Globus pallidus (tissue), 1 donor: ENCODE measurements at places on chromosomes 16 and 17.

DNA sequence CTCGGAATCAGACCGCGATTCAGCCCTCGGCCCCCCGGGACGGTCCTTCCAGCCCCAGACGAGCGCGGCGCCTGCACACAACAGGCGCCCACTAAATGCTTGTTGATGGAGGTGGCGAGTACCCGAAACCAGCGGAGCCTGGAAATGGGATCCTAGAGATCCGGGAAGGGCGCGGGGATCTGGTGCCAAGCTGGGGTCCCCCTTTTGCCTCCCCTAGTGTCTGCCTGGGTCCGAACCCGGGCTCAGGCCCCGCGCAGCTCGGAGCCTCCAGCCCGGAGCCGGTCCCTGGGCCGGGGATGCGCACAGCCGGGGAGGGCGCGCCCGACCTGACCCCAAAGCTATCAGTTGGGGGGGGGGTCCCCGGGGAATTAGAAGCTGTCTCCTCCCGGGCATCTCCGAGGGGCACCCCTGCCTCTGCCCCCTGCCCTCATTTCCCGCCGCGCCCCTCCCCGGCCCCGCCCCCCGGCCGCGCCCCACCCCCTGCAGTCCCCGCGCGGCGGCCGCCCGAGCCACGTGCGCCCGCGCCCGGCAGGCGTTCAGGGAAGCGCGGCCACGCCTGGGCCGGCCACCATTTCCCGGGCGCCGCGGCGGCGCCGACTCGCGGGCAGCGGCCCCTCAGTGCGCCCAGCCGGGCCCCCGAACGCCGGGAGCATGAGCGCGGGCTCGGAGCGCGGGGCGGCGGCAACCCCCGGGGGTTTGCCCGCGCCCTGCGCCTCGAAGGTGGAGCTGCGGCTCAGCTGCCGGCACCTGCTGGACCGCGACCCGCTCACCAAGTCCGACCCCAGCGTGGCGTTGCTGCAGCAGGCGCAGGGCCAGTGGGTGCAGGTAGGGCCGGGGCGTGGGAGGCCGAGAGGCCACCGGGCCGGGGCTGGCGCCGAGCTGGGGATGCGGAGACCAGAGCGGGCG is at the start of gene CPNE7:
Gene CPNE7, plus strand, starts transcription at position 512 of the 906 bp plus-strand sequence. Its CDS starts 140 bp downstream, at position 652.
- no peak for DNase-seq

DNA sequence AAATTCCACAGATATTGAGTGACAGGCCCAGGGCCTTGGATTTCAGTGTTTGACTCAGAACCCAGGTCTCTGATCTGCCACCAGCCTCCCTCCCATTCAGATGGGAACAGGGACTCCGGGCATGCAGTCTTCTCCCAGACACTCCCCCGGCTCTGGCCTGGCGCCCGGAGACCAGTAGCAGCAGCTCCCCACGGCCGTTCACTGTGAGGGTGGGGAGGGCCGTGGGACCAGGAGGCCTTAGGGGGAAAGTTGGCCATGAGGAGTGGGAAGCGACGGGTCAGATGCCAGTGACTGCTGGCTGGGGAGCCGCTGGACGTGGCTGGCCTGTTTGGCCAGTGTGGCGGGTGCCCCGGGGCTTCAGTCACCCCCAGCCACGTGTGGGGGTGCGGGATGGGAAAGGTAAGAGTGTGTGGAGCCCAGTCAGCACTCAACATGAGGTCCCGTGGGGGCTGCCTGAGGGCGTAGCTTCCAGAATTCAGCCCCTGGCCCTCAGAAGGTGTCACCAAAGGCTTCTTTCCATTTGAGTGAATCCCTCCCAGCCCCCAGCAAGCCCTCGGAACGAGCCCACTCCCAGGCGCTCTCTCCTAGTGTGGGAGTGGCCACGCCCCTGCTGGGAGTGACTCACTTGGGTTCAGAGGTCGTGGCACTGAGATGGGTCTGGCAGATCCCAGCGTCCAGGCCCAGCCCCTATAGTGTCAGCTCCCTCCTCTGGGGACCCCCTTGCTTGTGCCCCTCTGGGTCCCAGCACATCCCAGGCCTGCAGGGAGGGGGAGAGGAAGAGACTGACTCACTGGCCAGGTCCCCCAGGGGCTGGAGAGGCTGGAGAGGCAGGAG is 309.4 kb downstream of the SEC14L1 start:
- peak; percentile 72 for DNase-seq

- no peak for DNase-seq
Measured at GRCh38 chr17:19376811-19377210, 1.5 kb upstream of the MAPK7 start.

DNA sequence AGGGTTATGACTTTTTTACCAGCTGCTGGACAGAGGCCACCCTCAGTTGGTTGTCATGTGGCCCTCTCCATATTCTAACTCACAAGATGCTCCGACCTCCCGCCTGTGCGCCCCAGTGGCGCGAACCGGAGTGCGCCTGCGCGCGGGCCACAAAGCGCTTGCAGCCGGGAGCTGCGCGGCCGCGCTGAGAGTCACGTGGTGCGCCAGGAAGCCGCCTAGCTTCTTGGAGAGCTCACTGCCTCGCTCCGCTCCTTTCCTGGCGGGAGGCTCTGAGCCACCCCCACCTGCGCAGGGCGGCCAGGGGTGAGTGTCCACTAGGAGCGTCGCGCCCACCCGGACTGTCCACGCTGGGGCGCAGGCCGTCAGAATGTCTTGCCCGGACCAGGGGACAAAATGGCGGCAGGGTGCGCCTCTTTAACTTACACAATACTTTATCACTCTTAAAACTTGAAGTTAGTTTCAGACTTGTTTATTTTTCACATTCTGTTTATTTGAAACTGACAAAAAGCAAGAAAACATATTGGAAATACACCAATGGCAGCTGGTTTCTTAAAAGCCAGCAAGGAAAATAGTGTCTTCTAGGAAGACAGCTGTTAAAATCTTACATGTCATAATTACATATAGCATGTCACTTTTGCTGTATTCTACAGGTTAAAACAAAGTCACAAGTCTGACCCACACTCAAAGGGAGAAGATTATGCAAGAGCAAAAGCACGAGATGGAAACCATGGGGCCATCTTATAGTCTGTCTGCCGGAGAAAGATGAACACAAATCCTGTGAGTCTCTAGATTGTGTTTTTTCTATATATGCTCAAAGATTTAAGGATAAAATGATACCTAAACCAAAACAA is 357.9 kb downstream of the CNTNAP4 start:
- DNase-seq, result no peak

DNA sequence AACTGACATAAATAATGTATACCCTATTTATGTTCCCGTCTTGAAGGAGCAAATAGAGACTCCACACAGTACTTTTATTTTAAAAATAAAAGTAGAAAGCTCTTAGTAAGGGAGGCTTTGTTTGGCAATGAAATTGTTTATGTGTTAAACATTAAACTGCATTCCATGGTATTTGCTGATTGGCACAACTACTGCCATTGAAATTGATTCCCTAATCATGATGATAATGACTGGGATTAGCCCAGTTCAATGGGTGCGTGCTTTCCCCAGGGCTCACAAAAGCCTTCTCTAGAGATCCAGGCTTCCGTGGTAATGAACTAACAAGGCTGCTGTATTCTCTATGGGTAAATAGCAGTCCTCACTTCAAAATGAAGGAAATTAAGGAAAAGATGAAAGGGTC is 67.5 kb downstream of the GPRC5B start:
- DNase-seq, result no peak

DNA sequence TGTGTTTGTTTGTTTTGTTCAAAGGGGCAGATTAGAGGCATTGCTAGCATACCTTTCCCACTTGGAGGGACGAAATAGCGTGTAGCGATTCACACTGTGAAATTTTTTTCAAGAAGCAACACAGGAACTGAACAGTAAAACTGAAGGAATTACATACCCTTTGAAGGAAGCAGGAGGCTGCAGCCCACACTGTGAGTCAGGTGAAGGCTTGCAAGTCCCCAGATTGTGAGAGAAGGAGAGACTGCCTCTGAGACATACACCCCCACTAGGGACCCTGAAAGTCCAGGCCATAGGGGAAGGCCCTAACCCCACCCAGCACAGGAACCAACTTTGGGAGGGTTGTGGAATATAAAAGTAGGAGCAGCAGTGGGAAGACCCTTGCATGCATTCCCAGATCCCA is 69.6 kb upstream of the HS3ST3A1 start:
- no peak for DNase-seq

- DNase-seq, result no peak
Measured at GRCh38 chr17:51761105-51761504, 397.4 kb downstream of the CA10 start.

GRCh38 chr17:40509626-40510327 is 8.4 kb upstream of the TNS4 start:
- no peak for DNase-seq

DNA sequence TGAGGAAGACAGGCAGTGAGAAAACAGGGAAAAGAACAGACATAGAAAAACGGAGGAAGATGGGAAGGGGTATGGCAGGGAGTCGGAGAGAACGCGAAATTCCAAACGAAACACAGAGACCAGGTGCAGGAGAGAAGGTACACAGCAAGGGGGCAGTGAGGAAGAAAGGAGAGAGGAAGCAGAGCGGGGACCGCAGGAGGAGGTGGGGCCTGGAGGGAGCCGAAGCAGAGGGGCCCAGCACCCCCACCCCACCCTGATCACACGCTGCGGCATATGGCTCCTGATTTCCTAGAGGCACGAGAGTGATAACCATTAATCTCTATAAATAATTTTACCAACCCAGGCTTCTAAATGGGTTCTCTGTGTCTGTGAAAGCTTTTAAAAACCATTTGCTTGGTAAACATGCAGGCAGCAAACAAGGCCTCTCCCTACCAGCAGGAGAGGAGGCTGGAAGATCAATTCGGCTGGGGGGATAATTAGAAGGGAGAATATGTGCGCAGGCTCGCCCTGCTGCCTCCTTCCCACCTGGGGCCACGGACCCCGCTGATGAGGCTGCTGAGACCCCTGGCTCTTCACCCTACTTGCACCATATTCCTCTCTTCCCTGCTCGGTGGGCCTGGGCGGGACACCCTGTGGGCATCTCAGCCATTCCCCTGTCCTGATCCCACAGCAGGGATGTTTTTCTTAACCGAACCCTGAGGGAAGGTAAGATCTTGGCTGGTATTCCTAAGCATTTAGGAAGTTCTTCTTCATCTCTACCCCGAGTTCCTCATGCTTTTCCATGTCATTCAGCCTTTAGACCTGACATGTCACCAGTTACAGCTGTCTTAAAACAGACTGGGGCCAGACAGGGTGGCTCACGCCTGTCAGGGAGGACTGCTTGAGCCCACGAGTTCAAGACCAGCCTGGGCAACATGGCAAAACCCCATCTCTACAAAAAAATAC is 86.7 kb downstream of the TMEM132E start:
- DNase-seq, result no peak

GRCh38 chr17:57606111-57606875 is 138.8 kb downstream of the CCDC182 start:
- no peak for DNase-seq

- no peak for DNase-seq
Measured at GRCh38 chr16:77944631-77945030, 77.7 kb upstream of the CLEC3A start.

GRCh38 chr16:84618581-84619460 is 943 bp upstream of the COTL1 start:
- DNase-seq, result no peak

DNA sequence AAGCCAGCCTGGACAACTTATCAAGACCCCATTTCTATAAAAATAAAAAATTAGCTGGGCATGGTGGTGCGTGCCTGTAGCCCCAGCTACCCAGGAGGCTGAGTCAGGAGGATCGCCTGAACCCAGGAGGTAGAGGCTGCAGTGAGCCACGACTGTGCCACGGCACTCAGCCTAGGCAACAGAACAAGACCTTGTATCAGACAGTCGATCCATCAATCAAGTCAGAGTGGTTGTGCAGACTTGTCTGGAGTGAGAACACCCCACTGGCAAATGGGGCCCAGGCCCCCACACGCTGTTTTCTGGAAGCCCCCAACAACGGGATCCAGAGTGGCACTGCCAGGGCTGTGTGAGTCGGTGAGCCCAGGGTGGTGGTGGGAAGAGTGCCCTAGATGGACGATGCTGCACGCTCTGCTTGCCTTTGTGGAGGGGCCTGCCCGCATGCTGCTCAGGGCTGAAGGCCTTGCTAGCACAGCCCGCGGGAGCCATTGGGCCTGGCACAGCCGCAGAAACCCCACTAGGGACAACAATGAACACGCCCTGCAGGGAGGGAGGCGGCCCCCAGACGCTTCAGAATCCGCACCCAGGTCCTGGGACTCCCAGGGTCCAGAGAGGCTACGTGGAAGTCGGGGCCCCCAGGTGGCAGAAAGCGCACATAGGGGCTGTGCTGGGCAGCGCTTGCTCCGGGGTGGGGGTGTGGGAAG is 80.1 kb upstream of the GNG13 start:
- no peak for DNase-seq

GRCh38 chr16:3949287-3949686 is 68.8 kb upstream of the CREBBP start:
- no peak for DNase-seq

- no peak for DNase-seq
Measured at GRCh38 chr17:61230972-61231820, 168.4 kb upstream of the TBX2 start.

- DNase-seq, result no peak
Measured at GRCh38 chr16:24482681-24483202, 56.6 kb upstream of the RBBP6 start.

- no peak for DNase-seq
Measured at GRCh38 chr16:54436346-54436745, 149.8 kb upstream of the IRX3 start.

- DNase-seq, result no peak
Measured at GRCh38 chr17:76631821-76632565, 11.6 kb downstream of the ST6GALNAC1 start.

- DNase-seq, result no peak
Measured at GRCh38 chr17:60391471-60392041, 377 bp downstream of the USP32 start.

DNA sequence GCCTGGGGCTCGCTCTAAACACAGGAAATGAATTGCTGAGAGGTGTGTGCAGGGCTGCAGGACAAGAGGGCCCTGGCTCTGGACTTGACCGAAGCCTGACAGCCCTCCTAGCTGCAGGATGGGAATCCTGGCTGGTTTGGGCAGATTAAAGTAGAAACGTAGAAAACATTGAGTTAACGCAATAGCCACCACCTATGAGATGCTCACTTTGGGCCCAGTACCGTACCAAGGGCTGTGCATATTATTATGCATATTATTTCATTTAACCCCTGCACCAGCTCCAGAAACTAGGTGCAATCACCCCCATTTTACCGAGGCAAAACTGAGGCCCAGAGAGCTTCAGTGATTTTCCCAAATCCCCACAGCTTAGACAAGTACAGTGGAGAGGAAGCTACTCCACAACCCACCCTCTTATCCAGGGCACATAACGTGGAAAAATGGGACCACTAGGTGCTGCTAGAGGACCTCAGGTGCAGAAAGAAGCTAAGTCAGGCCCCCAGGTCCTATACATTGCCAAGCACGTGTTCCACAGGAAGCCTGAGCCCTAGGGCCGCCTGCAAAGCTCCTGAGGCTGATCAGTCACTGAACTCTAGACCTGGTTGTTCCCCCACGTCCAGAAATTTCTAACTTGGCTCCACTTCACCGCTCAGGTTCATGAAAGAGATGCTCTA is 79.2 kb downstream of the MYH11 start:
- DNase-seq, result no peak

DNA sequence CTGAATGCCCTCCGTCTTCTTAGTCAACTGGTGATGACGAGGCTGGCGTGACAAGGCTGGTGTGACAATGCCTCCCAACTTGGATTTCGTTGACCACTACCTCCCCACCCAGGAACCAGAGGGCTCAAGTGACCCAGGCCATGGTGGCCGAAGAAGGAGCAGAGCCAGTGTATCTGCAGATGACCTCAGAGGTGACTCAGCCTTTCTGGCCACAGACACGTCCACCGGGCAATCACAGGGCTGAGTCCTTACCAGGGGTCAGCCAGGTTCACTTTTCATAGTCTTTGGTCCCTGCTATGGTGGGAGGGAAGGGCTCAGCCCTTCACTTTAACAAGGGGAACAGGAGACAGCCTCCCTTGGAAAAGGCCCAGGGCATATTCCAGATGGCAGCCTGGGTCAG is 116.3 kb downstream of the MAF start:
- DNase-seq, result no peak
